ENCODE measurements at places on chromosomes 3 and 15.

DNA sequence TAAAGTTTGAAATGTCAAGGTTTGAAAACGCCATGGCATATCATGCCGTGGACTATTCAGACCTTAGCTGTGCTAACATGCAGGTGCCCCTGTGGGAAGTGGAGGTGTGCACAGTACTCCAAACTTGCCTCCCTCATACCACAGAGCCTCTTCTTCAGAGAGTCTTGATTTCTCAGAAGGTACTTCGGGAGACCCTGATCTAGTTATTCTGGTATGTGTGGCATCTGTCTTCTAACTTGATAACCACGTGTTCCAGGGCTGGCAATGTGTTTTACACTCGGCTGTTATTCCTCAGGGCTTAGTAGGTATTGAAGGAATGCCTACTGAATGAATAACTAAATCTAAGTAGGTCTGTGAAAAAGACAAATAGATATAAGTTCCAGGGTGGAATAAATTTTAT, 309.9 kb downstream of the CLSTN2 start:
- DNase-seq, result no peak

GRCh38 chr15:31932576-31932975, 97.7 kb upstream of the CHRNA7 start:
- DNase-seq, result no peak

- no peak for DNase-seq
Observed at GRCh38 chr15:65085990-65086679, 9.6 kb downstream of the KBTBD13 start.

DNA sequence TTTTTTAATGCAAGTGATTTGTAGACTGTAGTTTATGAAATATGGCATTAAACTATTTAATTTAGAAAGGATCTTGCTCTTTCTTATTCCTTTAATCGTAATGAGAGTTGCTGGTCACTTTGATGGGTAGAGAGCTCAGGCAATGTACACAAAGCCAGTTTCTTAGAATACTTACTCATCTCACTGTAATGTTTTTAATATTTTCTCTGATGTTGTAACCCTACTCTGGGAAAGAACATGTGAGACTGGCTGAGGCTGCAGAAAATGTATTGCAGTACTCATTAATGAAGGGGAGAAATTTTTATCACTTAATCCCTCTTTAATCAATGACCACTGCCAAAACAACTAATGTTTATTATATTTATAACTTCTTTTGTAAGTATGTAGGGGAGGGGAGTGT, 479.4 kb upstream of the KCNMB2 start:
- DNase-seq, result no peak

GRCh38 chr3:150825192-150825915, 62.4 kb upstream of the SIAH2 start:
- DNase-seq, result no peak

GRCh38 chr3:101270149-101270548, 50.2 kb downstream of the IMPG2 start:
- no peak for DNase-seq

DNA sequence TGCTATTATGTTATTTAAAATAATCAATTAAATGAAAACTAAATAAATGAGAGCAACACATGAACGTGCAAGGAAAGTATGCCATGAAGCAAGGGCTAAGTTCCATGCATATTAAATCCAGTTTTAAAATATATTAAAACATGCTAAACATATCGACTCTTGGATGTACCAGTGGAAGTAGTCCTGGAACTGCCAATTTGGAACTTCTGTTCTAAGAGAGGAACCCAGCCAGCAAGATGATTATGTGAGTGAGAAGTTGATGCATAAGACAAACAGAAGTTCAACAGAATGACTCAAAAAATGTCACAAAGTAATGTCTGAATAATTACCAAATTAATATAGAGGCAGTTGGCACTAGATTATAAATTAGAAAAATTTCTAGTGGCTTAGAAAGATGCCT, 714.2 kb downstream of the NLGN1 start:
- no peak for DNase-seq

DNA sequence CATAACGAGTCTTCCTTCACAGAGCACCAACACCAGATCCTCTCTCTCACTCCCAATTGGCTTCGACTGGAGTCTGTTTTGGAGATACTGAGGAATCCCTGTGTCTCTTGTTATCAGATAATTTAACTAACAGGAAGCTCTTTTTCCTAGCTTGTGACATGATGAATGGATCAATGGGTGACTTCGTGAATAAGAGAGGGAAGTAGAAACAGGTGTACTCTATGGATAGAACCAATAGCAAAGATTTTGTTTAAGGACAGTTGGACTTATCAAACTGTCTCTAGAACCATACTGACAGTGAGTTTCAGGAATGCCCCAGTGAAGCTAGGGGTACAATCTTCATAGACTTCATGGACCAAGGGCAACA, 29.4 kb upstream of the KLHL6 start:
- DNase-seq, result no peak
